ENCODE measurements at places on chromosomes 6 and 20. TPM values are rescaled to one million over a fixed set of nuclear protein-coding genes. Genes with fewer than 3 reads are reported as not detected.

The EPHA7 gene
- total RNA-seq = 29.5 TPM

The CLVS2 gene
- 0.18 TPM for total RNA-seq

The SLC35D3 gene
- total RNA-seq = 0.12 TPM

The ZNF337 gene
- total RNA-seq = 19.8 TPM

The LY6G6D gene
- total RNA-seq = not detected

The COL9A3 gene
- total RNA-seq = 28.3 TPM

The AURKA gene
- 9.2 TPM for total RNA-seq

The VPS16 gene
- total RNA-seq = 38.4 TPM

The CLPSL1 gene
- total RNA-seq = not detected
